ENCODE measurements at places on chromosomes 4 and X.
A peak's percentile ranks its signal among the peaks of the same experiment; 100 is the strongest.

- DNase-seq = peak; percentile 3
Measured at GRCh38 chrX:24838629-24839028, 144.9 kb downstream of the POLA1 start.

- no peak for DNase-seq
Measured at GRCh38 chr4:82247171-82247570, 126.6 kb downstream of the HNRNPD start.

DNA sequence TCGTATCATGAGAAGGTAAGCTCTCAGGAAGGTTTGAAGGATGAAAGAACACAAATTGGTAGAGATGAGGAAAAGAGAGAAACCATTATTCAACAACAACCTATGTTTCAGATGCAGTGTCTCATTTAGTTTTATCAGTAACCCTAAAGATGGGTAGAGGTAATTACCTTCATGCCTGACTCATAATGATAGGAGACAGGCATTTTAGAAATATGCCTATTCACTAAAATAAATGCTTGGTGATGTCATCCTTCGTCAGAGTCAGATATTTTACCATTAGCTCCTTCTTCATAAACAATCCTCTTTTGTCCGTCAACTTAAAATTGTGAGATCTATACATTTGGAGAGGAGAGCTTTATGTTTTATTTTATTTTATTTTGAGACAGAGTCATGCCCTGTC, 21.5 kb upstream of the RNF150 start:
- DNase-seq = no peak

- DNase-seq = no peak
Measured at GRCh38 chrX:113390531-113390930, 549.9 kb upstream of the AMOT start.

DNA sequence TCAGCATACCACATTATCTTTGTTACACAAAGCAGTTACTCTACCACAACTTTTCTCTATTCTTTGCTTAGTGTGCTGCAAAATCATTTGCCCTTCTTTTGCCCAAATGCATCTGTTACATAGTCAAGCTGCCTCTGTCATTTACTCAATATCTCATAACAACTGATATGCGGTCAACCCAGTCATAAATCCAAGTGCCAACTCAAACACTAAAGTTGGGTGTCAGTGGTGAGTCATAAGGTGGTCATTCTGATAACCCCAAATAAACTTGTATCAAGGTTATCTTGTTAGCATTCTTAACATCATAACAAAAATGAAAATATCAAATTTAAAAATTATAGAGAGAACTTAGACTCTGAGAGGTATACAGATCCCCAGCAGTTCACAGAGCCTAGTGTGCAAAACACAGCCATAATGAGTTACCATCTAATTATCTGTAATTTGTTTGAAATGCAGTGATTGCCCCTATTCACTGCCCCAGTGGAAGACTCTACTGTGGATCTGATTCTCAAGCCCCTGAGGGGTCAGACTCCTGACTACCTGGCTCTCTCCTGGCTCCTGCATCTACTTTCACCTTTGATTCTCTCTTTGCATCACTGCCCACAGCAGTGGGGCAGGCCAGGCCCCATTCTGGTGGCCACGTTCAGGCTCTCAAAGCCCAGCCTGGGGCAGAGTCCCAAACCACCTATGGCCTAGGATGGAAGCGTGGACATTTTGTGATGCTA, 29.2 kb downstream of the TBC1D9 start:
- no peak for DNase-seq
